ENCODE measurements at places on chromosomes 16 and 17. TPM values are rescaled to one million over a fixed set of nuclear protein-coding genes. Genes with fewer than 3 reads are reported as not detected.

SLC5A10 gene
- polyA plus RNA-seq = not detected

DNA sequence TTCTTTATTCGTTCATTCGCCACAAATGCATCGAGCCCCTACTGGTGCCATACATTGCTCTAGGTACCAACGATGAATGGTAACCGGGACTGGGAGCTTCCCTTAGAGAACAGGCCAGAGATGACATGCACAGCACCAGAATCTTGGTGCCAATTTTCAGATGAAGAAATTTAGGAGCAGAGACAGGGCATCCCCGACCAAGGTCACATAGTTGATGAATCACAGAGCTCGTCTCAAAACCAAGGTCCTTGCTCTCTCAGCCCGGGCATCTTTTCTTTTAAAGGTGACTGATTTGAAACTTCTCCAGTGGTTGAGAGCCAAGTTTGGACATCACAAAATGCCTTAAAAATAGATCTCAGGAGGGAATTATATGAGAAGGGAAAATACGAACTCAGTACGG lies 73.2 kb upstream of the C16orf82 start:
- no peak for DNase-seq

- DNase-seq = peak; percentile 35
These were observed 21.8 kb upstream of the FOXK2 start for GRCh38 chr17:82497483-82498405.

DNA sequence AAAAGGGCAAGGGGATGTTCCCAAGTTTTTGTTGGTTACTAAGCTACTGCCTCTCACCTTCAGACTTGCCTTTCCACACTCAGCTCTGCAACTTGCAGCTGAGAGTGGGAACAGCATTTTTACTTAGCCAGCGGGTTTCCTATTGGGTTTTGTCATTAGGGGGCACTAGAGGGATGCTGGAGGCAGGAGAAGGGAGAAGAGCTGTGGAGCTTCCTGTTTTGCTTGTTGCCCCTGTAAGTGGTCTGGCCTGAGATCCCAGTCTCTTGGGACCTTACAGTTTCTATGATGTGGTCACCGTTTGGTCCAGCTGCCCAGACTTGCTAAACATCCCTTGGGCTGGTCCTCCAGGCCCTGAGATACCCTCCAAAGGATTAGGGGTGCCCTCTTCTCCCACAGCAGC lies 209.6 kb upstream of the NLRP1 start:
- no peak for DNase-seq

- peak; percentile 81 for DNase-seq
These were observed 15.6 kb downstream of the TLE7 start for GRCh38 chr16:71426069-71426879.

DNA sequence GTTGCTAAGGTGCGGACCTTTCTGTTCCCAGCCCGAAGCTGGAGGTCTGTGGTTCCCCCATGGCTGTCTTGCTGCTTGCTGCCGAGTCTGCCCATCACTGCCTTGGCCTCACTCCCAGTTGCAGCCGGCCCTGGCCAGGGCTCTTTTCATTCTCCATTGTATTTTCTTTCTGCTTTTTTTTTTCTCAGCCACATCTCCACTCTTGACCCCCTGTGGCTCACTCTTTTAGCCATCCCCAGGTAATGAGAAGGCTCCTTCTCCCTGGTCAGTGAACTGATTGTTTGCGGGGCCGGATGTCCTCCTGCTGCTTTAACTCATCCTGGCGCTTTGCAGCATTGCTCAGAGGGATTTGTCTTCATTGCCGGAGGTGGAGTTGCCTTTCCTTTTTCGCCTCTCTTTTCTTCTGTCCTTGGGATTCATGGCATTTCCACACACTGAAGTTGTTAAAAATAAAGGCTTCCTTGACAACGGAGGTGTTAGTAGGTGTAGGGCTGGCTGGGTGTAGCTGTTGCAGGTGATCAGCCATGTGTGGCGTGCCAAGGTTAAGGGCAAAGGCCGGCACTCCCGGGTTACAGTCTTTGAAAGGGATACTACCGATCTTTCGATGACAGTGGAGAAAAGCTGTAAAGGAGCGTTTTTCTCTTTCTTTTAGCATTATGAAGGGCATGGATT lies 34.1 kb downstream of the MAP2K6 start:
- no peak for DNase-seq

GRCh38 chr17:27701963-27702362 lies 71.0 kb downstream of the LGALS9 start:
- no peak for DNase-seq

Measured in hepatocyte (in vitro differentiated cells).